ENCODE measurements at places on chromosomes 1 and 21.

DNA sequence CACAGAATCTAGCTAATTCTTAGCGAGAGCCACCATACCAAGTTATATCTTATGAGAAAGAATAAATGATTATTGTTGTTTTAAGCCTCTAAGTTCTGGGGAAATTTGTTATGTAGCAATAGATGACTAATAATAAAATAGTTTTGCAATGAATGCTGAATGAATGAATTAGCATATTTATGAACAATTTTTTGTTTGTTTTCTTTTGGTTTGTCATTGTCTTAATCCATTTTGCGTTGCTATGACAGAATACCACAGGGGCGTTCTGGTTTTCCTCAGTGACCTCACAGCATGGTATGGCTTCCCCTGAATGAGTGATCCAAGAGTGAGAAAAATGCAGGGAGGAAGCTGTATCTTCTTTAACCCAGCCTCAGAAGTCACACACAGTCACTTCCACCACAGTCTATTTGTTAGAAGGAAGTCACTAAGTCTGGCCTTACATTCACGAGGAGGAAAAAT lies 53.8 kb upstream of the HPDL start:
- DNase-seq: no peak

DNA sequence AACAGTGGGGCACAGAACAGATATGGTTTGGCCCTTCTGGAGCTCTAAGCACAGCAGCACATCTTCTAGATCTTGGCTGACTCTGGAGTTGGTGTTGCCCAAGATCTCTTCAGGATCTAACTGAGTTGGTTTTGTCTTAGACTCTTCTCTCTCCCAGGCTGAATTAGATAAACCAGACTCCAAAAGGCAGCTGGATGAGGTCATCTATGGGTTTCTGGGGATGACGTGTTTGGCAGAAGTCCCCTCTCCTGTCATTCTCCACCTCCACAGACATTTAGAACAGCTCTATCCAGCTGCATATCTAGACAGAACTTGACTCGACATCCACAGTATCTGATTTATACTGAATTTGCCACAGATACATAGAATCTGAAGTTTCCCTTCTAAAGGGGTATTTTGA lies 75.3 kb downstream of the ST6GALNAC5 start:
- no peak for DNase-seq

DNA sequence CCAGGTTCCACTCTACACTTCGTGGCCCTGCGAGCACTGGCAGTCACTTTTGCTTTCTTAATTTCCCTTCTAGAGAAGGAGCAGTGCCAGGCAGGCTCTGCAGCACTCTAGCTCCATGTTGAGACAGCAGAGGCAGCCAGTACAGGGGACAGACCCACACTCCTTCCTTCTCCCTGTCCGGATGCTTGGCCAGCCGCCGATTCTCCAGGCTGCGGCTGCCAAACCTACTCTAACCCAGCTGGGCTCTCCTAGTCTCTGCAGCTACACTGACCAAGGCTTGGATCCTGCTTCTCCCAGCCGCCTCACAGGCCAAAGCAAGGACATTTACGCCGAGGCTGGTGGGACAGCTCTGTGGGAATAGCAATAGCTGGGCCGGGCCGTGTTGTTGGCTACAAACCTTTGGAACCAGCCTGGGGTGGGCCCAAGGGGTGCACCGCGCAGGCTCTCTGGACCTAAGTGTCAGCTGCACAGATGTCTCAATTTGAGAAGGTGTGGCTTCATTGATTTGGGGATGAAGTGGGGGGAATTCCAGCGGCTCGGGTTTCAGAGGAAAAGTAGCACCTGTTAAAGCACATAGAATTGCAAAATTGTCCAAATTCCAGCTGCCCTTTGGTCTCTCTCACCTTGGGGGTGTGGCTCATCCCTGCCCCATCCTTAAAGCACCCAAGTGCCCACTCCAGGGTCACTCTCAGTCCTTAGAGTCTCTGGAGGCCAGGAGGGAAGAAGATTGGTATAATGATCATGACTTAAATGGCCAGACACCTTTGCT lies 3.2 kb downstream of the BARHL2 start:
- no peak for DNase-seq

DNA sequence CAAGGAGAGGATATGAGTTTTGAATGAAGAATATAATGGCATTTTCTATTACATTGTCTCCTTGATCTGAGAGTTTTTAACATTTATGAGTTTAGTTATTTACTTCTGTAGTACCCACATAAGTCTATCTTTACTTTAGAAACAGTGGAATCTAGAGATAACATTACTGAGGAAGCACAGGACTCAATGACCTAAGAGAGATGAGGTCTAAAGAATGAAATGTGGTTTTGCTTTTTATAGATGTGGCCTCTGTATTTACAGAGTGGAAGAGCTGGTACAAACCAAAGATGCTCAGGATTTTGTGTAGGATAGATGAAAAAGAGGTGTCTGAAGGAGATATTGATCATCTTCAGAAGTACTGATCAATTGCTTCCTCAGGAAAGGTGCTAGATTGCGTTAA lies 177.3 kb downstream of the KCTD3 start:
- DNase-seq: no peak

DNA sequence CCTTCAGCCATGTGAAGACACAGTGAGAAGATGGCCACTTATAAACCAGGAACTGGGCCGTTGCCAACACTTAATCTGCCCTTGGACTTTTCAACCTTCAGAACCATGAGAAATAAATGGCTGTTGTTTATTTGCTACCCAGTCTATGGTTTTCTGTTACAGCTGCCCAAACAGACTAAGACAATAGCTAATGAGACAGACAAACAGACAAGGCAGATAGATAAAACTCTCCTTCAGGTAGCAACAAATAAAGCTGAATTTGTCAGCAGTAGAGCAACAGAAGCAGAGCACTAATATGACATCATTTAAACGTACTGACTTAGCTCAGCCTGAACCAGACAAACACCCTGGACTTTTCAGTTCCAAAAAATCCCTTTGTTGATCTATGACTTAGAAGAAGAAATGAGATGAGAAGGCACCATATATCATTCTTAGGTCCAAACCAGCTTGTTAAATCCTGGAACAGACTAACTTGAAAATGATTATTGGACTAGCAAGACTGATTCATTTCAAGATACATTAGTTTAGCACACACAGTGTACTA lies 27.0 kb downstream of the ZZZ3 start:
- no peak for DNase-seq
